ENCODE measurements at places on chromosomes 16 and 17.

DNA sequence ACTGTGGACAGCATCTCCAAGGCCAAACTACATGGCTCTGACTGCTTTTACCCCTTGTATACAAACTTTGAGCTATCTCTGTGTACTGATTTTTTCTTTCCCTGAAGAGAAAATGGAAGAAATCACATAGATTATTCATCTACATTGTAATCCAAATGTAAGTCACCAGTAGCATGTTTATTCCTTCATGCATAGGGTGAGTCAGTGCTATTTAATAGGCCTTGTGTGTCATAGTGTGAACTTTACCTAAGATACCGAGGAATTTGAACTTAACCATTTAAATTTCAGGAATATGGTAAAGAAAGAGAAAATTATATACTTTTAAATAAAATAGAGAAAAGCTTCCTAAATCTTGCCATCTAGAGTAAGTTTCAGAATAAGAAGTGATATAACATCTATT, 16.5 kb downstream of the PHKB start:
- DNase-seq, result no peak

DNA sequence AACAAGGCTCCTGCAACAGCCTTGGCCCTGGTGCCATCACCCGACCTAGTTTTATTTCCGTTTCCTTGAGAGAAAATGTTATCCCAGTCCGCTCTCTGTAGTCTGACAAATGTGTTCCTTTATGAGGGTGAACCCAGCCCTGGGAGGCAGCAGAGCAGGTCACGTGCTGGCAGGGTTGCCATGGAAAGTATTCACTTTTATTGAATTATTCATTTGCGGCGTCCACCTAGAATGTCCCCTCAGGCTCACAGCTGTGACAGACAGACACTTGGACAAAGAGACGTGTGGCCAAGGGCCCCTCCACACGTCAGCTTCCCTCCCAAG, 90.0 kb downstream of the WSCD1 start:
- DNase-seq, result no peak

GRCh38 chr16:51820176-51820575, 669.1 kb upstream of the SALL1 start:
- DNase-seq, result no peak

DNA sequence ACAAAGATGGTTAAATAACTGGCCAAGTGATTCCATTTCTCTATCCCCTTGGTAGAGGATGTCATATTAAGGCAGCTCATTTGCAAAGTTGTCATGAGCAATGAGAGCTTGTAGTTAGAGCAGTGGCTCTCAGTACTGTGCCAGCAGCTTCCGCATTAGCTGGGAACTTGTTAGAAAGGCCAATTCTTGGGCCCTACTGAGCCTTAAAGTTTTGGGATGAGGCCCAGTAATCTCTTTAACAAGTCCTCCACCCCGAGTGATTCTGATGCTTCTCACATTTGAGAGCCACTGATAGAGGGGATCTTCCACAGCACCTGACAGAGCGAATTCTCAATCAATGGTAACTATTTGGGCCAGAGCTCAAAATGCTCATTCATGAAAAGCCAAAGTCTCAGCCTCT, 20.2 kb upstream of the CCL1 start:
- DNase-seq, result no peak

- DNase-seq, result no peak
Measured at GRCh38 chr17:55772086-55772485, 21.2 kb downstream of the PCTP start.

DNA sequence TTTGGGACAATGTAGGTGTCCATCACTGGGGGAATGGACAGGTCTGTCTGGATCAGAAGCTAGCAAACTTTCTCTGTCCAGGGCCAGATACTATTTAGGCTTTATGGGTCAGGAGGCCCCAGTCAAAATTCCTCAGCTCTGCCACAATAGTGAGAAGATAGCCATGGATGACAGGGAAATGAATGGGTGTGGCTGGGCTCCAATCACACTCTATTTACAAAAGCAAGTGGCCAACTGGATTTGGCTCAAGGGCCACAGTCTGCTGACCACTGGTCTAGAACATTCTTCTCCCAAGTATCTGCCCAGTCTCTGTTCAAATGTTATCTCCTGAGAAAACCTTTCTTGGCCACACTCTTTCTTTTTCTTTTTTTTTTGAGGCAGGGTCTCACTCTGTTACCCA, 339.9 kb downstream of the SOX9 start:
- no peak for DNase-seq

All from NCI-H345 (cell line).